ENCODE measurements at places on chromosomes 16 and 17.
A peak's percentile ranks its signal among the peaks of the same experiment; 100 is the strongest.

GRCh38 chr16:78800523-78800922, 701.1 kb downstream of the WWOX start:
- no peak for DNase-seq

DNA sequence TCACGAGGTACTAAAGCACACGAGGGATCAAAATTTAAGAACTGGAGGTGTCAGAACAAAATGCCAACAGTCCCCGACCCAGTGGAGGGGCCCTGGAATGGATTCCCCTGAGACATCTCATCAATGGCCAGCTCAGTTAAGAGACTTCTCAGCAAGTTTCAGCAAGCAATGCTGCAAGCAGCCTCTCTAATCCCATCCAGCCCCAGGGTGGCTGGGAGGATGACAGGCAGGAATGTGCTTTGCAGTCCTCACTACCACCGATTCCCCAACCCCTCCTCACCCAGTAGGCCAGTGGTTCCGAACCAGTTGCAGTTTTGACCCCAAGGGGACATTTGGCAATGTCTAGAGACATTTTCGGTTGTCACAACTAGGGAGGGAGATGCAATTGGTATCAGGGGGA, 8.7 kb downstream of the GPRC5B start:
- DNase-seq: no peak

DNA sequence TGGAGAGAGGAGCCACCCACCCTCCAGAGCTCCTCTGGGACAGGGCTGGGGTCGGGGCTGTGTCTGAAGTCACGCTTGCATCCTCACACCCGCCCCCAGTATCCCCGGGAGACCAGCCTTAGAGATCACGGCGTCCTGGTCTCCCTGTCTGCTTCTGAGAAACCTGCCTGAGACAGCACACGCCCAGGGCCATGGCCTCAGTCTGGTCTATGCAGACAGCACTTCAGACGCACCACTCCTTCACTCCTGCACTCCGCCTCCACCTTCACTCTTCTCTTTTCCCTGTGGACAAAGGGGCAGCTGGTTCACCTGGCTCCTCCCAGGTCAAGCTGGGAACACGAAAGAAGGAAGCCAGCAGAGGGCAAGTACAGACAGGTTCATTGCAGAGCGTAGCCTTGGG, 248.0 kb upstream of the GSE1 start:
- no peak for DNase-seq

DNA sequence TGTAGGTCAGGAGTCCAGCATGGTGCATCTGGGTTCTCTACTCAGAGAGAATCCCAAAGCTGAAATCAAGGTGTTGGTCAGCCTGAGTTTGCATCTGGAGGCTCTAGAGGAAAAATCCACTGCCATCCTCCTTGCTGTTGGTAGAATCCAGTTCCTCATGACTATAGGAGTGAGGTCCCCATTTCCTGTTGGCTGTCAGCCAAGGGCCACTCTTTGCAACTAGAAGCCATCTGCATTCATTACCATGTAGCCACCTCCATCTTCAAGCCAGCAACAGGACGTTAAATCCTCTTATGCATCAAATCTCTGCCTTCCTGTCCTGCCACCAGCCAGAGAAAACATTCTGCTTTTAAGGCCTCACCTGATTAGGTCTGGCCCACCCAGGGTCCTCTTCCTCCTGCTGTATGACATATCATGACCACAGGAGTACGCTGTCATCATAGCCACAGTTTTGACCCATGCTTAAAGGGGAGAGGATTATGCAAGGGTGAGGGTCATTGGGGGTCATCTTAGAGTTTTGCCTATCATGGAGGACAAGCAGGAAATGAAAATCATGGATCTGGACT, 40.5 kb downstream of the DNAH9 start:
- DNase-seq: no peak

GRCh38 chr16:81616321-81617020, 162.6 kb upstream of the PLCG2 start:
- peak; percentile 83 for DNase-seq

All from stimulated activated CD8-positive, alpha-beta memory T cell treated with anti-CD3 and anti-CD28 coated beads, Interleukin-4, amount 100 ng/mL, for 48 hours (primary cell).